Effector memory CD8-positive, alpha-beta T cell (primary cell): ENCODE measurements at places on chromosomes 6 and 20.

GRCh38 chr20:37377346-37378081 is 31.6 kb downstream of the SRC start:
- DNase-seq: no peak
- H3K27me3 ChIP-seq: no peaks in the 10 kb centered on the region
- peak overlapping the region; percentile 50 for H3K27ac ChIP-seq
- peaks cover 9% of the 10 kb centered on the region for H3K4me1 ChIP-seq

DNA sequence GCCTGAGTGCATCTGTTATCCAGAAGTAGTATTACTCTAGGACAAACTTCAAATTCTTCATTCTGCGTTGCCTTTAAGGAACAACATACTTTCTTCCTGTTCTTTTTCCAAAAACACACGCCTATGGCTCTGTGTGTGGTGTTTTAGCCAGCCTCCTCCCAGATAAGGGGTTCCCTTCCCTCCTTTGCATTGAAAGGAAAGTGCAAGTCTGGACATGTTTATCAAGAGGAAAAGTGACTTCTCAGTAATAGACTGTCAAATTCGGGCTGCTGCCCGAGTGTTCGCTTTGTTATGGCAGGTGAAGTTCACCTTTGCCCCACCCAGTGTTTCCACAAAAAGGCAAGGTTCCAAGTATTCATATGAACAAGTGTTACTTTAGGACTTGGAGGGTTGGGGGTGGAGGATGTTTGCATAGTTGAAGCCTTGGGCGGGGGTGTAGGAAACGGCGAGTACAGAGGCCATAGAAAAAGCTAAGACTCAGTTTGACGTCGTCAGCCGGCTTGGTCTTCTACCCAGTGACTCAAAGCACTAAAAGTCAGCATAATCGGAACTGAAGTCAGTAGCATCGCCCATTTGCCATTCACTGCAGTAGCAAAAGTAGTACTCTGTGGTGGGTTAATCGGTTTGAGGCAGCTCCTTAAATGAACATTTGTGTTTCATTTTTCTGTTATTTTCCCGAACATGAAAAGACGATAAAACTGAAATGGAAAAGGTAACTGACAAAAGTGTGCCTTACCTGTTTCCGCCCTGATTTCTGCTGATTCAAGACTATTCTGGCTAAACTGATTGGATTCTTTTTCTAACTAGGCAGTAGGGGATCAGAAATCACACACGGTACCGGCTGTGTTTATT is 12.5 kb downstream of the PRDM1 start:
- H3K36me3 ChIP-seq: peaks cover 45% of the 10 kb centered on the region
- H3K4me3 ChIP-seq: peak overlapping the region; percentile 93
- H3K4me1 ChIP-seq: peaks cover 54% of the 10 kb centered on the region
- H3K27ac ChIP-seq: peak overlapping the region; percentile 89

DNA sequence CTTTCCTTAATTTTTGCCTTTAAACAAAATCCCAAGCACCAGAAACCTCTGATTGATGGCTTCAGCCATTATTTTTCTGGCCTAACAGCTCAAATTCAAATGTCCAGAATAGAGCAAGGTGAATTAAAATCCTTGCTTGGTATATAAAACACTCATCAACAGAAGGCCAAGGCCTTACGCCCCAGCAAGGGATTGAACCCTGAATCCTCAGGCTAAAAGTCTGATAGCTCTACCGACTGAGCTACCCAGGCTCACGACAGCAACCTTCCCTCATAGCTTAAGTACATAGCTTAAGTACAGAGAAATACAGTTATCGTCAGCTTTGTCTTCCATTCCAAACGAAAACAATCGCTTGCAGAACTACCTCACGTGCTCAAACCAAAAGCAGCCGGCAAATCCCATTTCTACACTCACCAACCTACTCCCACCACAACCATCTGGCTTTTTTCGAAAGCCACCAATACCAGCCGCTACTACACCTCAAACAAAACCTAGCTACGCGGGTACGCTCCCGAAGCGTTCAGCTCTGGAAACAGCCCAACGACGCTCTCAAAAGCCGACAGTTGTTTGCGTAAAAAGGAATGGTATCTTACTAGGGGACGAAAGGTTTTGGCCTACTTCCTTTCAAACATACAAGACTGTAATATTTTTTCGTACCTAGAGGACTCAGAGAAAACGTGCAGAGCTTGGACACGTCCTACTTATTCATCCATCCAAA is 167.5 kb downstream of the GPX5 start:
- no peaks in the 10 kb centered on the region for H3K4me1 ChIP-seq
- peaks cover 93% of the 10 kb centered on the region for H3K27me3 ChIP-seq
- H3K4me3 ChIP-seq: no peak overlapping the region
- DNase-seq: no peak

DNA sequence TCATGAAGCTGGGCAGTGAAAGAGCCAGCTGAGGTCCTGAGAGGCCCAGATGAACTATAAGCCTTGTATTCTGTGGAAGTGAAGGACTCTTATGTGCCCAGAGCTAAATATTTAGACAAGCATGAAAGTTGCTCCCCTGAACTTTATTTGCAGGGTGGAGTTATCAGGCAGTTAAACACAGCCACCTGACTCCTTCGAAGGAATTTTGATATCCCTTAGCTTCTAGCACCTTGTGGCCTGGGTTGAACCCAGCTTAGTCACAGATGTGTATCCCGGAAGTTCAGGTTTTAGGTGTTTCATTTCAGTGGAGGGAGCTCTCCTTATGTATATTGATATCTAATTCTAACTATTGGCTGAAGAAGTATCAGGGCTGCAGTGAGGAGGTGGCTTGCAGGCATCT is 20.4 kb downstream of the NR2E1 start:
- no peak overlapping the region for H3K27ac ChIP-seq
- H3K4me1 ChIP-seq: no peaks in the 10 kb centered on the region
- H3K4me3 ChIP-seq: no peak overlapping the region
- H3K27me3 ChIP-seq: peaks cover 30% of the 10 kb centered on the region
- no peak for DNase-seq

- no peak for DNase-seq
- H3K4me1 ChIP-seq: peaks cover 4% of the 10 kb centered on the region
- H3K27ac ChIP-seq: no peak overlapping the region
These were observed 15.2 kb downstream of the NPEPL1 start for GRCh38 chr20:58707770-58708169.
